Sciatic nerve (tissue), 2 donors: ENCODE measurements at places on chromosomes 4 and X.

- no peak for DNase-seq
Observed at GRCh38 chr4:25028851-25029250, 1.9 kb downstream of the LGI2 start.

GRCh38 chr4:27635936-27636913 lies 775.6 kb downstream of the STIM2 start:
- no peak for DNase-seq

GRCh38 chr4:119626420-119626819 lies 2.2 kb downstream of the PDE5A start:
- no peak for DNase-seq

GRCh38 chrX:134670134-134670924 lies 12.1 kb upstream of the PLAC1 start:
- DNase-seq: no peak

- no peak for DNase-seq
Observed at GRCh38 chr4:53119680-53120079, 246.2 kb downstream of the SCFD2 start.

DNA sequence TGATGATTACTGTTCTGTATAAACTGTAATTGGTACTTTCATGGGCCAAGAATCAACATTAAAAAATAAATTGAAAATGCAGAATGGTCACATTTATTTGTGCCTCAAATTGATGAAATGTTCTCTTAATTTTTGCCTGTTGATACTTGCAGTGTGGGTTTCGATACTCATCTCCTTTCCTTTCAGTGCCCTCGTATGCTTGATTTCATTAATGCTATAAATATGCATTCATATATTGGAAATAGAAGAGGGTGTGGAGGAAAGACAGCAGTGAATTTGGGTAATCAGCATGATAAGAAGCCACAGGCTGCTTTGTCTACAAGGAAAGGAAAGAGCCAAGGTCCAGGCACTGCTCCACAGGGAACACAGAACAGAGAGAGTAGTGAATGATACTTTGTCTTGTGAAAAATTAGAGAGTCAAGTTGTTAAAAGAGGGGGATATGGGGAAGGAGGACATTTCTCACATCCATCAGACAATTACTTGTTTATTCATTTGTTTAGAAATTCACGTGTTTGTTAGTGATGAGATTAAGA lies 1.0 kb upstream of the DDX60 start:
- no peak for DNase-seq

- DNase-seq: no peak
Observed at GRCh38 chrX:43224496-43224895, 431.6 kb upstream of the MAOA start.
